ENCODE measurements at places on chromosomes 4 and X.

GRCh38 chrX:87236830-87237440, 280.7 kb upstream of the KLHL4 start:
- DNase-seq, result no peak

DNA sequence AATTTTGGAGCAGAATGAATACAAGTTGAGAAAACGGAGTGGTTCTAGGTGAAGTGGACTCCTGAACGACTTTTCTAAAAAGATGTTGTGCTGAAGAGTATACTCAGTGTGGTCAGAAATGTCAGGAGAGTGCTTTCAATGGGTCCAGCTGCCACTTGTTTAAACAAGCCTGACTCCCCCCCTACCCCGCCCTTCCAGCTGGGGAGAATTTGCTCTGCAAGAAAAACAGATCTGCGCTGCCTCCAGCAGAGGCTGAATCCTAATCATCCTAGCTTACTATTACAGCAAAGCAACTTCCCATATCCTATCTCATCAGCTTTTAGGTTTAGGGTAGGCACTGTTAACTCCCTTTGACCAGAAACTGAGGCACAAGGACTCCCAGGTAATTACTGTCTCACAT, 1.9 kb downstream of the MAP3K15 start:
- no peak for DNase-seq

- peak; percentile 6 for DNase-seq
These were observed 12.0 kb upstream of the RBBP7 start for GRCh38 chrX:16882169-16882568.

GRCh38 chrX:20913760-20914159, 460.5 kb upstream of the CNKSR2 start:
- DNase-seq, result peak; percentile 5

DNA sequence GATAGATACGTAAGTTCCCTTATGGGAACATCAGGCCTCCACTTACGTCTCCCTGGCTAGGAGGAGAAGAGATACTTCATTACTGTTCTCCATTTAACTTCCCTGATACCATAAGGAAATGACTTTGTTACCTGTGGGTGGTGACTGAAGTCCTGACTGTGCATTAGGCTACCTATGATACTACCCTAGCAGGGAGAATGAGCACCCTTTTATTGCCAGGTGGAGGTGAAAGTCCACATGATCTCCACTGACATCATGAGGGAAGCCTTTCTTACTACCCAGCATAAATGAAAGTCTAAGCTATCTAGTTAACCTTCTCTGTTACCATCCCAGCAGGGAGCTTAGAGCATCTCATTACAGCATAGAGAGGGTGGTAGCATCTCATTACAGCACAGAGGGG, 24.4 kb upstream of the LAMTOR3 start:
- DNase-seq, result no peak

DNA sequence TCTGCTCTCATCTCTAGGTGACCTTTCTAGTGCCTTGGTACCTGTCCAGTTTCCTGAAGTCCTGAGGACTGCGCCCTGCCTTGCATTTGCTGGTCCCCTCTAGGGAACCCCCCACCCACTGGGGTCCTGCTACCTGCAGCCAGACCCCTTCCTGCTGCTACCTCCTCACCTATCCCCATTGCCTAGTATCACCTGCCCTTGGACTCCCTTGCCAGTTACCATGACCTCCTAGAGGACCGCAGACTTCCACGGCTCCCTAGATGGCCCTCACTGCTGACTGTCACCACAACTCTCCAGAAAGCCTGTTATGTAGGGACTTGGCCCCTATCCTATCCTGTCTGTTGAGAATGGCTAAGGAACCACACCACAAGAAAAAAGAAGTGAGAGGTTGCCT, 166.6 kb downstream of the EFNB1 start:
- DNase-seq, result no peak

DNA sequence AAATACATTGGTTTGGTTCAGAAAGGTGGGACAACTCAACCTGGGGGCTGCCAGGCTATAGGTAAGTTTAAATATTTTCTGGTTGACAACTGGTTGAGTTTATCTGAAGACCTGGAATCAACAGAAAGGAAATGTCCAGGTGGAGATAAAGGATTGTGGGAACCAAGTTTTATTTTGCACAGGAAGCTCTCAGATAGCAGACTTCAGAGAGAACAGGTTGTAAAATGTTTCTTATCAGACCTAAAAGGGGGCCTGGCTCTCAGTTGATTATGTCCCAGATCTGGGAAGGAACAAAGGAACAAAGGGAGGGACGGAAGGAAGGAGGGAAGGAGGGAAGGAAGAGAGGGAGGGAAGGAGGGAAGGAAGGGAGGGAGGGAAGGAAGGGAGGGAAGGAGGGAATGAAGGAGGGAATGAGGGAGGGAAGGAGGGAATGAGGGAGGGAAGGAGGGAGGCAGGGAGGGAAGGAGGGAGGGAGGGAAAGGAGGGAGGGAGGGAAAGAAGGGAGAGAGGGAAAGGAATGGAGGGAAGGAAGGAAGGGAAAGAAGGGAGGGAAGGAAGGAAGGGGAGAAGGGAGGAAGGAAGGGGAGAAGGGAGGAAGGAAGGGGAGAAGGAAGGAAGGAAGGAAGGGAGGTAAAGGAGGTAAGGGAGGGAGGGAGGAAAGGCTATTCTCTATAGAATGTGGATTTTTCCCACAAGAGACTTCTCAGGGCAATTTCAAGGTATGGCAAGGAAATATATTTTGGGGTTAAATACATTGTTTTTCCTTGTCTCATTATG, 186.7 kb downstream of the DHRSX start:
- DNase-seq, result no peak

DNA sequence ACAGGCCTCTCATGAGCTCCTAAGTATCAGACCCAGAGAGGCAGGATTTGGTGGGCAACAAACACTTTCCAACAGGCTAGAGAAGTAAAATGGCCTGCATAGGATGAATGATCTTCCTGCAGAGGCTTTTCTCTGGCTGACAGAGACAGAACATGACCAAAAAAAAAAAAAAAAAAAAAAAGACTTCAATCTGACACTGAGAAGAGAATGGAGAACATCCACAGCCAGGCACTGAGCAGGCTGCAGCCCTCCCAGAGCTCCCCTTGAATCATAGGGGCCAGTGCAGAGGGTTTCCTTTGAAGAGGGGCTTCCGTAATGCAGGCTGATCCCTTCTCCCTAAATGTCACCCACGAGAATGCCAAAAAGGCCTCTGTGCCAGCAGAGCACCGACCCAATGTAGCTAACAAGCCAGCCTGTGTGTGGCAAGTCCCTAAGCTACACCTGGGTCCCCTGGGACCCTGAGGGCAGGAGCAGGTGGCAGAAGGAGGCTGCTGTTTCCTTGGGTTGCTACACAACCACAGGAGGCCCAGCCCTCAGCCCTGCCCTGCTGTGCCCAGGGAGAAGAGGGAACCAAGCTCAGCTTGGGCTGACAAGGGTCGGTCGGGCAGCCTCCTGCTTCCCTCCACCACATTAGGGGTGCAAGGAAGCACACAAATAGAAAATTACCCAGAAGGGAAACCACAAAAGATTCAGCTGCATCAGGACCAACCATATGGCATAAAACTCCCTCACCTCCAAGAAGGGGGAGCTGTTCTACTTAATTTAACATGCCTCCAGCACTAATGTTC, 55.6 kb downstream of the MAP7D2 start:
- DNase-seq, result no peak

GRCh38 chr4:53734584-53735353, 143.5 kb upstream of the LNX1 start:
- peak; percentile 75 for DNase-seq

Measured in fibroblast of upper back skin (primary cell).